Stimulated activated CD4-positive, alpha-beta T cell treated with anti-CD3 and anti-CD28 coated beads, Interleukin-4, amount 100 ng/mL, for 1 hour (primary cell): ENCODE measurements at places on chromosomes 12 and 14.

- no peak for DNase-seq
Measured at GRCh38 chr12:108360487-108360886, 21.4 kb upstream of the CMKLR1 start.

- no peak for DNase-seq
Measured at GRCh38 chr14:79788346-79788745, 423.0 kb downstream of the DIO2 start.

GRCh38 chr12:101172316-101172715 lies 37.7 kb downstream of the SLC5A8 start:
- DNase-seq, result no peak

GRCh38 chr12:50533971-50534370 lies 29.2 kb downstream of the DIP2B start:
- no peak for DNase-seq

DNA sequence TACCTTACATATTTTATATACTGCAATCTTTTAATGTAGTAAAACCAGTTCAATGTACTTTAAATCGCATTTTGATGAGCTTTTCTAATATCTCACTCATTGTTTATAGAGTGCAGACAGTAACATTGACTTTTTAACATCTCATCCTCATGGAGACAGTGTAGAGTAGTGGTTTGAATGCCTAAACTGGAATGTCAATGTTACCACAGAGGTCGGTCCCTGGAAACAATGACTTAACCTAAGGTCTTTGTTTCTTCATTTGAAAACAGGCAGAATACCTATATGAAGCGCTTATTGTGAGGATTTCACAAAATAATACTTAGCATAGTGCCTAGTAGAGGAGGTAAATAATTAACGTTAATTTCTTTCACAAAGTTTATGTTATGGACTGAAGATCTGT lies 5.0 kb downstream of the CDK17 start:
- no peak for DNase-seq
